ENCODE measurements at places on chromosomes 6 and 20.

- no peak overlapping the region for H3K4me3 ChIP-seq
- H3K36me3 ChIP-seq, result no peaks in the 10 kb centered on the region
- H3K27ac ChIP-seq, result no peak overlapping the region
- H3K27me3 ChIP-seq, result no peaks in the 10 kb centered on the region
- DNase-seq, result no peak
These were observed 73.6 kb upstream of the ADTRP start for GRCh38 chr6:11852061-11852651.

GRCh38 chr6:119960456-119960855 lies 610.9 kb upstream of the MAN1A1 start:
- H3K27me3 ChIP-seq, result no peaks in the 10 kb centered on the region
- H3K27ac ChIP-seq, result no peak overlapping the region

DNA sequence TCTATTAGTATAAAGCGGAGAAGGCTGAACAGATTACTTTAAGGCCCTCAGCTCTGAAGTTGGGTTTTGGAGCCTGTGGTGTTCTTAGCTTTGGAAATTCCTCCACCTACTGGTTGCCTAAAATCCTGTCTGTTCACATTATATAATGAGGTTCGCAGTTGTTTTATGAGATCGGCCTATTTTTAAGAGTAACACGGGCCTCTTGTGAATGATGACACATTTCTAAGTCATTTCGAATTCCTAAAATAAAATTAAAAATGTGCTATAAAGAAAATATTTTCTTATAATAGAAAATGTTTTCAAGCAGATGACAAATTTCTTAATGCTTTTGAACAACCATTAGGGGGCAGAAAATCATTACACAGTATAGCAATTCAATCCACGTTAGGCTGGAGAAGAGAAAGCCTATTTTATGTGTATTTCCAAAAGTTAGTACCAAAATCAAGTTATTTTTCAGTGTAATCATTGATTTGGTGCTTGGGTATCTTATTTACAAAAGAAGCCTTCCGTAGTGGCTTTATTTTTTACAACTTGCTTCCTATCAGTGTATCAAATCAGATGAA lies 15.8 kb upstream of the FAM8A1 start:
- DNase-seq, result no peak
- no peaks in the 10 kb centered on the region for H3K27me3 ChIP-seq
- H3K36me3 ChIP-seq, result no peaks in the 10 kb centered on the region
- H3K4me3 ChIP-seq, result no peak overlapping the region
- H3K4me1 ChIP-seq, result no peaks in the 10 kb centered on the region

- H3K27ac ChIP-seq, result no peak overlapping the region
- H3K36me3 ChIP-seq, result no peaks in the 10 kb centered on the region
- DNase-seq, result no peak
- H3K4me3 ChIP-seq, result no peak overlapping the region
- H3K4me1 ChIP-seq, result no peaks in the 10 kb centered on the region
- no peaks in the 10 kb centered on the region for H3K27me3 ChIP-seq
These were observed 431.7 kb downstream of the TFAP2A start for GRCh38 chr6:9983168-9983567.

GRCh38 chr6:88588938-88589337 lies 374.5 kb downstream of the RNGTT start:
- no peaks in the 10 kb centered on the region for H3K36me3 ChIP-seq
- H3K4me3 ChIP-seq, result no peak overlapping the region
- no peak for DNase-seq
- H3K27ac ChIP-seq, result no peak overlapping the region
- H3K4me1 ChIP-seq, result no peaks in the 10 kb centered on the region
- no peaks in the 10 kb centered on the region for H3K27me3 ChIP-seq

DNA sequence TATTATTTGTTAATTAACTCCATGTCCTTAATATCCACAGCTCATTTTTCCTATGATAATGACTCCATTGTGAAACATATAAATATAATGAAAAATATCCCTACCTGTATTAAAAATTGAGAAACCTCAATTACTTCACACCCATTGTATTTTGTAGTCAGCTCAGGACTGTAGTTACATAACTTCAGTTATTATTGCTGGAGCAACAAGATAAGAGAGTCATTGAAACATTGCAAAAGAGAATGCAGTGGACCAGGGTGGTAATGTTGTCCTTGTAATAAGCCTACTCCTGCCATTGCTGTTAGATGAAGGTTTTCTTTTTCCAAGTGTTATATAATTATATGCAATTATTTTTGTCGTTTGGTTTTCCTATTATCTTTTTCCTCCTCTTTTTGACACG lies 184.4 kb downstream of the PRL start:
- H3K4me3 ChIP-seq, result no peak overlapping the region
- H3K27ac ChIP-seq, result no peak overlapping the region
- no peaks in the 10 kb centered on the region for H3K27me3 ChIP-seq
- H3K36me3 ChIP-seq, result no peaks in the 10 kb centered on the region

GRCh38 chr20:5621305-5621704 lies 128.9 kb upstream of the SHLD1 start:
- no peaks in the 10 kb centered on the region for H3K27me3 ChIP-seq
- H3K36me3 ChIP-seq, result no peaks in the 10 kb centered on the region
- no peak overlapping the region for H3K27ac ChIP-seq
- no peaks in the 10 kb centered on the region for H3K4me1 ChIP-seq
- H3K4me3 ChIP-seq, result no peak overlapping the region
- DNase-seq, result no peak
